ENCODE measurements at places on chromosomes 4 and X. TPM values are rescaled to one million over a fixed set of nuclear protein-coding genes. Genes with fewer than 3 reads are reported as not detected.

DNA sequence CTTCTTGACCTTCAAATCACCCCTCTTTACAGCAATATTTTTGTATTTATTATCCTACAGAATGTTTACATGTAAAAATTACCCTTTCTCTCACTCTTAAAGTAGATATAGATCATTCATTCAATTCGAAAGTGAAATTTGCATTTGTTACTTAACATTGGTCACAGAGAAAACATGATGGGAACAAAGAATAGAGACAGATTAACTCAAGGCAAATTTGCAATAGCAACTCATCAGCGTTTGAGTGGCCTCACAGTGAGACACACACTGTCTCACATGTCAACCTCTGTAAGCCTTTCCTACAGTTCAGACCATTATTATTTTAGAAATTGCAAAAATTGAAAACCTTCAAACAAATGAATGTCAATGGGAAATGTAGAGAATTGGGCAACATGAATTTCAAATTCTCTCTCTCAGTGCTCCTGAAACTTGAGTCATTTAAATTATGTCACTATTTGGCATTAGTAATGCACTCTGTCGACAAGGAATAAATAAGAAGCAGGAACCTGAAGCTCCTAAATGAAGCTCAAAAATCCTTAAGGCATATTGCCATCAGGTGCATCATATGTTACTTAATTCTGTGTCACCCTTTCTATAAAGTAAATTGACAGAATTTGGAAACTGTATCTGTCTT lies 148.3 kb upstream of the ANXA10 start:
- no peak for DNase-seq

DNA sequence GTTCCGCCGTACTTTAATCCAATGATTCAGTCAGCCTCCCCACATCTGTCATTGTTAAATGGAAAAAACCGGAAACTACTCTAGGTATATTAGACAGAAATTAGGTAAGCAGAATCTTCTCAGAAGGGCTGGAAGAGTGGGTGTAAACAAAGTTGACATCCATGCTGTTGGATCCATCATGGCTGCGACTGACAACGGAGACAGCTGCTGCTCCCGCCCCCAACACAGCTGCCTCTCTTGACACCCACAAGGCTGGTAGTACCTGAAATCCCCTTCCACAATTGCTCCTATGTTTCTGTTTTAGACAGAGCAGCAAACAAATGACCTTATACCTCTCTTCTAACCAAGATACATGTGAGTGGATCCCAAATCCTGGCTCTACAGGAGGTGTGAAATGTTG lies 66.6 kb downstream of the RXFP1 start:
- DNase-seq: no peak

DNA sequence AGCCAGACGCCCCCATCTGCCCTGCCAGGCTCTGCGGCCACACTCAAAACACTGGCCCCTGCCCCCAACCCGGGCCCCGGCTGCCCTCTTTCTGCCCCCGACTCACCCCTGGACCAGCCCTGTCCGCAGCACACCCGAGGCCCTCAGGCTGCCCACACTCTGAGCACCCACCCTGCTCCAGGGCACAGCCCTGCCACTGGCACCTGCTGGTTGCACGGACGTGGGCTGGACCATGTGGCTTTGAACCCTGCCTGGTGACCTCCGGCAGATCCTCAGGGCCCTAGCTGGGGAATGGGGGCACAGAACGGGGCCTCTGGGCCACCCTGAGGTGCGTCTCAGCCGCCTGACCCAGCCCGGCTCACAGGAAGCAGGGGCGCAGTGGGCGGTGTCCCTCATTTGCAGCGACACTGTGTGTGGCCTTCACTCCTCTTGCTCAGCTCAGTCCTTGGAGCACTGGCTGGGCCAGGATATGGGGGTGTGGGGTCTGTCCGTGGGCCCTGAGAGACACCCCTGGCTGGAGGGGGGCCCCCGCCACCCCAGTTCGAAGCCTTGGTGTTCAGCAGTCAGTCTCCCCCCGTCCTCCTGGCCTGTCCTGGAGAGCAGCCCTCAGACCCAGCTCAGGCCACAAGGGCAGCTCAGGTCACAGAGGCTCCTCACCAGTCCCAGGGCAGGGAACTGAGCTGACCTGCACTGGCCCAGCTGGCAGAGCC lies 73.2 kb downstream of the FAM53A start:
- no peak for DNase-seq

DNA sequence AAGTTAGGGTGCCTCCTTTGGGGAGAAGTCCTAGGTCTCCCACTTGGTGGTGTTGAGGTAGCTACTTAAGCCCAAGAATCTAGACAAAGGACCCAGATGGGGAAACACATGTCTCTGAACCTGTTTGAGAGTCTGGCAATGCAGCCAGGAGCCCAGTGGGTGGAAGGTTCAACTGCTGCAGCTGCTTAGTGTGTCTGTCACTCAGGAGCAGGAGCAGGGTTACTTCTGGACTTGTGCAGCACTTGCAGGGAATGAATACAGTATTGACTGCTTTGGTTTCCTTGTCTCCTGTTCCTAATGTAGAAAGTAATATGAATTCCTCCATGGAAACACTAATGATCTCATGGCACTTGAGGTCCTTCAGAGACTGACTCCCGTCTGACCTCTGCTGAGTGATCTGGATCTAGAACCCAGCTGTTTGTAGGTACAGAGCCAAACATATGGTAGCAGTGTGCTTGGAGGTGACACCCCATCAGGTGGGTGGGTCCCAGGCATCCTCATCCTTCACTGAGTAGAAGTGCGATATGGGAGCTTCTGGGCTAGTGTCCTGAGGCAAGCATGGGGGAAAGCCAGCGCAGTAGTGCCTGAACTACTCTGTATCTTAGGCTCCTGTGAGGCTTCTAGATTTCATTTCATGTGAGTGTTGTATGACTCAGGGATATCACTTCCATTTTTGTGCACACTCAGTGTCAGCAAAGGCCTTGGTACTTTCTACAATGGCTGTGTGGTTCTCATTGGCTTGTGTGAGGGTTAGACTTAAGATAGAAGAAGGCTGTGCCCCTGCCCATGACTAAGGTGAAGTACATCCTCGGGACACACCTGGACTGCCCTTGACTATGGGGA lies 85.0 kb upstream of the WDR1 start:
- no peak for DNase-seq

DNA sequence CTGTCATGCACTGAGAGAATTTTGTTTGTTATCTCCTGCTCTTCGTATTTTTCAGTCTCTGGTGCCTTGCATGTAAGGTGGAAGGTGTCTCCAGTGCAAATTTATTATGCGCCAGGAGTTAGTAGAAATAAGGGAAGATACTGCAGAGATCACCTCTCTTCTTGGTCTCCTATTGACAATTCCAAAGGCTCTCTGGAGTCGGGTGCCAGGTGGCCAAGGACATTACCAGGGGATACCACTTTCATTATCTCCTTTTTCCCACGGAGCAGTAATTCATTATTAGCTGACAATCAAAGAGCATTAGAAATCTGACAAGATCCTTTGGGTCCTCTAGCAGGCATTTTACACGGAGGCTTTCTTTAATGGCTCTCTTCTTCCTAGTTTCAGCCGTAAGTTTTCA lies 26.0 kb downstream of the ADD1 start:
- no peak for DNase-seq

- no peak for DNase-seq
Observed at GRCh38 chr4:165384186-165384585, 5.4 kb downstream of the CPE start.

DNA sequence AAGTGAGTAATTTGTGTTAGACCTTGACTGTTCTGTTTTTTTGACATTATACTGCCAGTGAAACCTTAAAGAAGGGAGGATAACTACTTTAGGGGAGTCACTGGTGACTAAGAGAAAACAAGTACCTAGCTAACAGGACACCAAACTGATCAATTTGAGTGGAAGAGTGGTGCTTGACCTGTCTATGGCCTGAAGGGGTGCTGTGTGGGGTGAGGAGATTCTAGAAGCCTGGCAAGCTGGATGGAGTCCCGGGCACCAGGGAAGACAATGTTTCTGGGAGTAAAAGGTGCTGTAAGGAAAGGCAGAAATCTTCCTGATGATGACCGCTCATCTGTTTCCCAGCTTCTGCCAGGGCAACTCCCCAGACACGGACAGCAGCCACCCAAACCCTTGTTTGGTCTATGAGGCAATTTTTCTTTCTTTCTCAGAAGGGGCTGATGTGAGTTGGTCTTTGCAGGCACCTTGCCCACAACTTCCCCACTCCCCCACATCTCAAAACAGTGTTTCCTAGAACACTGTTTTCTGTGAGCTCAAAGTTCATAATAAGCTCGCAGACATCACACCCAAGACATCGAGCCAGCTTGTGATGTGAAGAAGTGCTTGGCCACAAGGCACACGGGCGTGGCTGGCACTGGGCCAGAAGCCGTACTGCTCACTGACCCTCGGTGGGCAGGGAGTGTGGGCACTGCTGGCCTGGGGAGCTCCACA lies 4.6 kb downstream of the TXK start:
- DNase-seq: no peak

GRCh38 chr4:21697583-21697982 lies 251.0 kb downstream of the KCNIP4 start:
- DNase-seq: no peak

DNA sequence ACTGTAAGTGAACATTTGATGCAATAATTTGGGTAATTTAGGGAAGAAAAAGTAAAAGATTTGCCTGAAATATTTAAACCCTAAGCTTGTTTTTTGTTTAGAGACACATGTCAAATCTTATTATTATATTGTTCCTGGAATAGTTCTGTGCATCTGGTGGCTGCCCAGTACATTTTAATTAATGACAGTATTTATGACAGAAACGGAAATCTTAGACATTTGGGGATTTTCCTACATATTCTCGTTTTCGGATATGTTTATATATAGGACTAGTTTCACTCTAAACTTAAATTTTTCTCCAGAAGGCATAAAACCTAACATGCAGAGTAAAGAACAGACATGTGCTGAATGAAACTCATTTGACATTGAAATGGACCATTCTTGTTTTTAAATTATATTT lies 125.6 kb upstream of the PAQR3 start:
- no peak for DNase-seq

DNA sequence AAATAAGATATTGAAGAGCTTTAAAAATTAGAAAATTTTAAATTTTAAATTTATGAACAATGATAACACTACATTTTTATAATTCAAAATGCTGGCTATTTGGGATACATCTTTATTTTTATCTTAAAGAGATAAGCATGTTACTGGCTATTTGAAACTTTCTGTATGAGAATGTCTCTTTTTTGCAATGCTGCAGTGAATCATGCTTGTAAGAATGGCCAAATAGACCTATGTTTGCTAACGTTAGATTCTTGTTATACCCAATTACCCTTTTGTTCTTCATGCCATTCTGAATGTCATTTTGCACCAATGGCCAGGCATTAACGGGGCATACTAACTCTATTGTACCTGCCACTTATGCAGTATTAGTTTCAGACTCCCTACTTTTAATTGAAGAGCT lies 49.5 kb downstream of the SLIT2 start:
- DNase-seq: no peak

GPR173 gene
- total RNA-seq: 0.40 TPM
